Substantia nigra (tissue), 51 donors: ENCODE measurements at places on chromosomes 6 and 20.
A peak's percentile ranks its signal among the peaks of the same experiment; 100 is the strongest.

DNA sequence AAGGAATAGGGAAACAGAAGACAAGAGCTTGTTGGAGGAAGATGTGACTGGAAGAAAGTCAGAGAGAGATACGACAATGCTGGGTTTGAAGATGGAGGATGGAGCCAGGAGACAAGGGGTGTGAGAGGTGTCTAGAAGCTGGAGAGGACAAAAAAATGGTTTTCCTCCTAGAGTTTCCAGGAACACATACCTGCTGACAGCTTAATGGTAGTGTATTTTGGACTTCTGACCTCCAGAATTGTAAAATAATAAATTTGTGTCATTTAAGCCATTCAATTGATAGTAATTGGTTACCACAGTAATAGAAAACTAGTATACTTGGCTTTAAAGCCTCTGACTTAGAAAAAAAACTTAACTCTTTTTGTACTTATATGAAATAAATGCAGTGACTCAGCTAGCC, 3.6 kb downstream of the AIG1 start:
- DNase-seq, result no peak

- DNase-seq, result no peak
These were observed 77.1 kb downstream of the JAG1 start for GRCh38 chr20:10596710-10597121.

- no peak for DNase-seq
These were observed 90.5 kb downstream of the UNC5CL start for GRCh38 chr6:40948570-40948969.

GRCh38 chr20:46242390-46242789, 65.9 kb downstream of the CDH22 start:
- DNase-seq, result no peak

- peak; percentile 47 for DNase-seq
These were observed 34.2 kb upstream of the B4GALT5 start for GRCh38 chr20:49747707-49748524.

DNA sequence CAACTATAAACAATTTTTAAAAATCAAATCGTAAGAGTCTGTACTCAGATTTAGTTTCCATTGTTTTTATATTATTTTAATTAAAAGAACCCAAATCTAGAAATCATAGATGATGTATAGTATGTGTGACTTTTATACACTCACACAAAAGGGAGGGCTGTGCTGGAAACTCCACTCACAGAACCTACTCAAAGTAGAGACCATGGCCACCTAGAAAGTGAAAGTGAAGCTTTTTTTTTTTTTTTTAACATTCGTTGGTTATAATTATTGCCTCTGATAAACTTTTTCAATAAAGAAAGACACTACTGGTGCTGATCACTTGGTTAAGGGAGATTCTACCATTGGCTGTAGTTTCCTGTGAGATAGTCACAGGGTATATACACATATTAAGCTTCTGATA, 37.9 kb upstream of the PRL start:
- DNase-seq, result no peak

DNA sequence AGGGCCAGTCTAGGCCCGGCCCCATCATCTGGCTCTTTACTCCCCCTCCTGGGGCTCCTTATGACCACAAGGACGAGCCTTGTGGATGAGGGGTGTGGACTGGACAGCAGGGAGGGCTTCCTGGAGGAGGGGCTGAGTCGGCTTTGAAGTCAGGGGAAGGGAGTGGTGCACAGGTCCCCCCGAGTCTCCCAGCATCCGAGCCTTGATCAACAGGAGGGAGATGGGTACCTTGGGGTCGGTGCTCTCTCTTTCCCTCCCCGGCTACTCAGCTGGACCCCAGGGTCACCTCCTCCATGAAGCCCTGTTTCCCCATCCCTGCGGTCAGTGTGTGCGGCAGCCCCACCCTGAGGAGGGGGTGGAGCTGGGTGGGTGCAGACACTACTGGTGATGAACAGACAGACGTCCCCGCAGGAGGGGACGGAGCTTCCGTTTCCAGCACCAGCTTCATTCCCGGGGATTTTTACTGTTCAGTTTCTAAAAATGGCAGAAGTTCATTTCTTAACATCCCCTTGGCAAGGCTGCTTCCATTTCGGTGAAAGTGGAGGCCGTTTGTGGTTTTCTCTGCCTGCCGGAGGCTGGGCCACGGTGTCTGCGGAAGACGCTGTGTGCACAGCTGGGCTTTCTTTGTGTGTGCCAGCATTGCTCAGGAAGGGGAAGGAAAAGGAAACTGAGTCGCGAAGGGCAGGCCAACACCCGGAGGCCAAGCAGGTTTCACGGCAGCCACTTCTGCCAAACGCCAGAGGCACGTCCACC, 19.6 kb downstream of the NTSR1 start:
- DNase-seq, result no peak

GRCh38 chr20:63628246-63628975, 1.5 kb upstream of the GMEB2 start:
- no peak for DNase-seq

DNA sequence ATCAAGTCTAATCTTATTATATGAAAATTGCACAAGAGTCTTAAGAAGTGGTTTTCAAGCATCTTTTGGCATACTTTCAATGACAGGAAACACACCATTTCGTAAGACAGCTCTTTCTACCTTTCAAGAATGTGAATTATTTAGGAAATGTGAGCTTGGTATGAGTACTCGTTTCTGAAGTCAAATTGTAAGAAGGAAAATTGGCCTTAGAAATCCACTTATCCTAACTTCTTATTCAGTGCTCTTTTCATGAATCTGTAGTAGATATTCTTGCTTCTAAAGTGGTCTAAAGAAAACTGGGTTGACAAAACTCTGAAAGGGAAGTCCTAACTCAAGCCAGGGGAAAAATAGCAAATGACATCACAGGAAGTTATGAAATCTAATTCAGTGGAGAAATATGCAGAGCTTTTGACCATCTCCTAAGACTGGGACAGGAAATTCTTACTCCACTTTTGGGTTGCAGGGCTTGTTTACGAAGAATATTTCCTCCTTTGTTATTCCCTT, 38.5 kb upstream of the OGFRL1 start:
- DNase-seq, result no peak

DNA sequence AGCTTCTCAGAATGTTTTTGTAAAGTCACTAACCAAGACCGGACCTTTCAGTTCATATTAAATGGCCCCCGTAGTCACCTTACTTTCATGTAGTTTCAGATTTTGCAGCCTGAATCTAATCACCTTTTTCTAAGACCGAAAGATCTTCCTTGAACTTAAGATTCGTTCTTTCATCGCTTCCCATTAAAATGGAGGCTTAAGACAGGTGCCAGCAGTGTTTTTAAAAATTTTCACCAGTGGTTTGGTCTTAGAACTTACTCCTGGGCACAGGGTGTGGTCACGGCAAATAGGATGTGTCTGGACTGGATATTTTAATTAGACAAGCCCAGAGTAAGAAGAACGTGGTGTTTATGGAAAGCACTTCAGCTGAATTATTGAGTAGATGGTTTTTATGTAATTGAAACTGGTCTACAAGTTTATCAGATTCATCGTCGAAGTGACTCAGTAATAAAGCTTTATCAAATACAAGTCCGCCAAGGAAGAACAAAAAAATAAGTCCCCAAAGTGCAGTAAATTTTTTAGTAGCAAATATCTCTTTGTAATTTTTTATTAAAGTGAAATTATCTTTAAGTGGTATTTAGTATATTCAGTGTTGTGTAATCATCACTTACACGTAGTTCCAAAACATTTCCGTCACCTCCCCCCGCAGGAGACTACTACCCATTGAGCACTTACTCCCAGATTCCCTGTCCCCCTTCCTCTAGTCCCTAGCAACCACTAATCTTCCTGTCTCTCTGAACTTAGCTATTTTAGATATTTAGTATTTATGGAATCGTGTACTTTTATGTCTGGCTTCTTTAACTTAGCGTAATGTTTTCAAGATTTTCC, 868 bp downstream of the SRSF3 start:
- DNase-seq, result no peak

DNA sequence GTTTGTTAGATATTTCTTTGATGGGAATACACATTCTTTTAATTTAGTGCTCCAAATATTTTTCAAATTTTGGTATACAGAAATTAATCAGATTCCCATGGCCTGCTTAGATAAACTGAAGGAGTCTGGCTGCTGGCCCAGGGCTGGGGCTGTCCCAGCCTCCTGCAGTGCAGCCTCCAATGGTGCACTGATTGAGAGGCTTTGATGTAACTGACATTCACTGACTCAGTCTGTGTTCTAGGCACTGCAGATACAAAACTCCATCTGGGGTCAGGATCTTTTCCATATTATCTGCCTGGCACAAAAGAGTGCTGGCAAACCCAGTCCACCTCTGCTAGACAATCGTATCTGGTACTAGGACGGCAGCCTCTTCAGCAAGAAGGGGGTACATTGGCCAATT, 64.8 kb downstream of the GRIK2 start:
- no peak for DNase-seq

DNA sequence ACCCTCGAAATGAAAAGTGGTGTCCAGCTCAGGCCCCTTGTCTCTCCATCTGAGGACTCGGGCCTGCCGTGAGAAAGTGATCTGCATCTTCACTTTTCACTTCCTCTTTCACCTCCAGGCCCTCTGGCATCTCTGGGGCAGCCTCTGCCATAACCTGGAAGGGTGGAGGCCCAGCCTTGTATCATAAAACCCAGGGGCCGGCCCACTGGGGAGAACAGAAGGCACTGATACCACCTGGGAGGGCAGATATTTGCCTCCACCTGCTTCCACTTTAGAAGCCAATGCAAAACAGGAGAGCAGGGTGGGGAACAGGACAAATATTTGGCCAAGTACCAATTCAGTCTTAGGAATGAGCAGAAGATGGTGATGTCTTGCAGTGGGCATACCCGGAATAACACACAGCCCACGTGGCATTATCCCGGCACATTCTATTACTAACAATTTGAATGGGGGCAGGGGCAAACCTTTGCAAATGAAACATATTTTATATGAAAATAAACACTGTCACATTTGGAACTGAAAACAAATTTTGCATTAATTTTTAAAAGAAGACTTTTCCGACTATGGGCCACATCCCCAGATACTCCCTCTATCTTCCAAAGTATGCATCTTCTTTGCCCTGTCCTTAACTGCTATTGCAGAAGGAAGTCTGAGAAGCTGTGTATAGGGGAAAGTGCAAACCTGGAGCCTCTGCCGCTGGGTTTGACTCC, 69.2 kb upstream of the TBC1D7 start:
- no peak for DNase-seq

GRCh38 chr20:54822386-54822785, 347.0 kb downstream of the DOK5 start:
- no peak for DNase-seq

DNA sequence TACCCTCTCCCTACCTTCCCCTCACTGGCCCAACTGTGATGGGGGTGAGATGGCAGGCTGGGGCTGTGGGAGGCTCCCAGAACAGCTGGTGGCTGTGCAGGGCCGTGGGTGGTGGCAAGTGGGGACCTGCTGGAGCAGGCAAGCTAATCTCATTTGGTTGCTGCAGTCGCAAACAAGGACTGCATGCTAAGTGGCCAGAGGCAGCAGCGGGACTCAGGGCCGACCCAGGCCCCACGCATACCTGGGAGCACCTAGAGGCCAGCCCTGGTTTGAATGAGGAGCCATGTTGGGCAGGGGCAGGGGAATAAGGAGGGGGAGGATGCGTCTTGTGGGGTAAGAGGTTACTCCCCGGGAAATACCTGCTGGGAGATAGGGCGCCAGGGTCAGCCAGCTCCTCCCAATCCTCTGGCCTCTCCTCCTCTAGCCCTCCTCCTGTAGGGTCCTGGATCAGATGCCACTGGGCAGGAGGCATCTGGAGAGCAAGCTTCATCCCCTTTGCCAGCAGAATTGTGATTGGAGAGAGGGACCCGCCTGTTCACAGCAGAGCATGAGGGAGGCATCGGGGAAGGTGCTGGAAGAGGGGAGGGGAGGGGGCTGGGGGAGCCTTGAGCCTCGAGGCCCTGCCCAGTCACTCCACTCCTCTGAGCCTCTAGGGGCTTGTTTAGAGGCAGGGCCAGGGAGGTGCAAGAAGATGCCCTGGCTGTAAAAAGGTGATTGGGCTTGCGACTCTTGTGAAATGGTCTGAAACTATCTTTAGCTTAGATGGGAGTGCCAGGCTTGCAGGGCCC, 24.3 kb upstream of the CDH22 start:
- DNase-seq, result no peak

DNA sequence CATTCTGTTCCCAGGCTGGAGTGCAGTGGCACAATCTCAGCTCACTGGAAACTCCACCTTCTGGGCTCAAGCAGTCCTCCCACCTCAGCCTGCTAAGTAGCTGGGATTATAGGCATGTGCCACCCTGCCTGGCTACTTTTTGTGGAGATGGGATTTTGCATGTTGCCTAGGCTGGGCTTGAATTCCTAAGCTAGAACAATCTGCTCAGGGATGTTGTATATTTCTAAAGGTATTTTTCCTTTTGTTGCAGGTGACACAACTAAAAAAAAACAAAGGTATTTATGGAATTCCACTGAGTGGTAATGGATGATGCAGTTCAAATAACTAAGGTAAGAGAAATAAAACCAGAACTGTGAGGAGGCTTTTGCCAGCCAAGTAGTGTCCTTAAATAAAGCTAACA, 49.7 kb downstream of the PTPRA start:
- DNase-seq, result no peak

DNA sequence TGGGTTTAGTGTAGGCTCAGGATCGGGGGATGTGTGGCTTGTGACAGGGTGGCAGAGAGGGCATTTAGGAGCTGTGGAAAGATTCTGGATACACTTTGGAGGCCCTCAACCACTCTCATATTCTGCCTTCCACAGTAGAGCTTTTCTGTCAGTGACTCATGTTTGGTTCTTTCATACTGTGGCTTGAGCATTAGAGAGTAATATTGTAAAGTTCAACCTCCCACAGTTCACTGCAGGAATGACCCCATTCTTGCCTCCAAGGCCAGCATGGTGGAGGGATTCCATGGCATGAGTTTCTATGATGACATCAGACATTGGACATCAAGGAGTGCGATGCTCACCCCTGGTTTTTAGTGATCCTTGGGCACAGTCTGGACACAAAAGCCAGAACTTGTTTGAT, 50.9 kb downstream of the DTD1 start:
- no peak for DNase-seq

- no peak for DNase-seq
These were observed 21.6 kb upstream of the ZNF831 start for GRCh38 chr20:59141818-59142581.

DNA sequence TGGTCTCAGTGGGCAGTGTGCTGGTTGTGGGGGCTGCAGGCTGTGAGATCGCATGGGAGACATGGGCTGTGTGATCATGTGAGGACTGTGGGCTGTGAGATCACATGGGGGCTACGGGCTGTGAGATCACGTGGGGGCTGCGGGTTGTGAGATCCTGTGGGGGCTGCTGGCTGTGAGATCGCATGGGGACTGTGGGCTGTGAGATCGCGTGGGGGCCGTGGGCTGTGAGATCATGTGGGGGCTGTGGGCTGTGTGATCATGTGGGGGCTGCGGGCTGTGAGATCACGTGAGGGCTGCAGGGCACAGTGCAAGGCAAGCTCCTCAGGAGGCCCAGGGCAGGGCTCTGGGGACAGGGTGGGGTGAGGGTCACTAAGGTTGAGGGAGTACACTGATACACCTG, 140.5 kb upstream of the CST7 start:
- DNase-seq, result no peak

DNA sequence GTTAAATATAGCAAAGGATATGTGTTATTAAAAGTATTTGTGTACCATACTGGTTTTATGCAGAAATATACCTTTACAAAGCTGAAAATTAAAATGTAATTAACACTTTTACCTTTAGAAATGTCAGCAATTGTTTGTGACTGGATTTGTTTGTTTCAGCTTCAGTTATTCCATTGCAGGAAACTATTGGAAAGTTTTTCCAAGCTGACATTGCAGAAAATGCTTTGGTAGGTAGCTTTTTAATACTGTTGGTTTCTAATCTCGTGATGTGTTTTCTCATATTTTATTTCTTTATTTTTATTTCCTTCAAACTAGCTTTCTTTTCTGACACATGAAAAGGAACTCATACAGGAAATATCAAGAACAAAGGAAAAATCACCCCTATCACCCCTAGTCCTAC, 8.2 kb downstream of the NDUFAF5 start:
- no peak for DNase-seq
